Stimulated activated CD4-positive, alpha-beta T cell treated with anti-CD3 and anti-CD28 coated beads, Interleukin-2, amount 100 ng/mL, for 4 hours (primary cell): ENCODE measurements at places on chromosomes 4 and X.

DNA sequence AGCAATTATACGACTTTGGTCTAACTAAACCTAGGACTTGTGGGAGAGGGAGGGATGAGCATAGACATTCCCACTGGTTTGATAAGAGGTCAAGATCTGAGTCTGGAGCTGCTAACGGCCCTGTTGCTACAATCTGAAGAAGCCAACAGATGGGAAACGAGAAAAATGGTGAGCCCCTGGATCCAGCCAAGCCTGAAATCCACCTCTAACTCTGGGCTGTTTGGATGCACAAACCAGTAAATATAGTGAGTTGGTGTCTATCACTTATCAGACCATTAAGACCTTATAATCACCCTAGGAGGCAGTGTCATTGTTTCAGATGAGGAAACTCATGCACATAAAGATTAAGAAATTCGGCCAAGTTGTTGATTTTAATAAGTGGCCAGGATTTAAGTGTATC, 50.5 kb downstream of the ADGRA3 start:
- no peak for DNase-seq

- no peak for DNase-seq
Measured at GRCh38 chr4:88609387-88609786, 17.1 kb downstream of the HERC3 start.

DNA sequence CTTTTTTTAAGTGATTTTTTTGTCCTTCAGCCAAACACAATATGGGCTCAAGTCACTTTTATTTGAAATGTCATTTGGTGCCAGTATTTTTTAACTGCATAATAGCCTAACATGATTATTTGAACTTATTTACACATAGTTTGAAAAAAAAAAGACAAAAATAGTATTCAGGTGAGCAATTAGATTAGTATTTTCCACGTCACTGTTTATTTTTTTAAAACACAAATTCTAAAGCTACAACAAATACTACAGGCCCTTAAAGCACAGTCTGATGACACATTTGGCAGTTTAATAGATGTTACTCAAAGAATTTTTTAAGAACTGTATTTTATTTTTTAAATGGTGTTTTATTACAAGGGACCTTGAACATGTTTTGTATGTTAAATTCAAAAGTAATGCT, 62.1 kb downstream of the EDNRA start:
- no peak for DNase-seq

DNA sequence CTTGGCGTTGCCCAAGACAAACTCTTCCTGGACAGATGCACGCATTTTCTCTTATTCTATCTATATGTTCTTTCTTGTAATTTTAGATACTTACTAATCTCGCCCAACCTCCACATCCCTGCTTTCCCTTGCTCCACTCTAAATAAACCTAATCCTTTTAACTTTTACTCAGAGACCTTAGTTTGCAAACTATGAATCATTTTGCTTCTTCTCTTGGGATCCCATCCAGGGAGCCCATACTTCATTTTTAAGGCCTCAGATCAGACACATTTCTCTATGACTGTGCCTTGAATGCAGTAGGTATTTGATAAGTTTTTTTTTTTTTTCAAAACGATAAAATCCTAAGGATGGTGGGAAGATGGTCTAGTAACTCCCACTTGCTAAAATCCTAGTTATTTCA, 353.8 kb upstream of the HAND2 start:
- DNase-seq = no peak

DNA sequence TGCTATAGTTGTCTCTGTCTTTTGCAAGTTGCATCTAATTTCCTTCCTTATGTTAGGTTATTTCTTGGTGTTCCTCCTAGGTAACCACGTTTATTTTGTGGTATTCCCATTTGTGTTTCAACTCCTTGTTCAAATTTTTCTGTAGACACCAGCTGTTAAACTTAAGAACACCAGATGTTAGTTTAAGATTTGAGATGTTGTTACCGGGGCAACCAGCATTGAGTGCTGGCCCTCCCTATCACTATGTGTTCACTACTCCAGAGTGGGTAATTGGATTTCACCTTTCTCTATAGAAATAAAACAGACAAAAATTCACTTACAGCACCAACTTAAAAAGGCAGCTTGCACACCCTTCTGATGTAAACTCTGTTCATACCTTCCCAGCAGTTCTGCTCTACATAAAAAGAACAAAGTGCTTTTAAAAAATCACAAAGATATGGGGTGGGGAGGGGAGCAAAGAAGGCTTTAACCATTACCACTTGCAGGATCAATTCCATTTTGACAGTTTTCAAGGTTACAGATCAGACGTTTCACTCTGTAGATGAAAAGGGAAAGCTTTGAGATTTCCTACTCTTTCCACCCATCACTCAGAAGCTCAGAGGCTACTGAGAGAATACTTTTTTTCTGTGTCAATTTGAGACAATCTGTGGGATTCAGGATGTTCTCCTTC, 82.9 kb downstream of the DKK2 start:
- no peak for DNase-seq
